ENCODE measurements at places on chromosomes 7 and 10.

DNA sequence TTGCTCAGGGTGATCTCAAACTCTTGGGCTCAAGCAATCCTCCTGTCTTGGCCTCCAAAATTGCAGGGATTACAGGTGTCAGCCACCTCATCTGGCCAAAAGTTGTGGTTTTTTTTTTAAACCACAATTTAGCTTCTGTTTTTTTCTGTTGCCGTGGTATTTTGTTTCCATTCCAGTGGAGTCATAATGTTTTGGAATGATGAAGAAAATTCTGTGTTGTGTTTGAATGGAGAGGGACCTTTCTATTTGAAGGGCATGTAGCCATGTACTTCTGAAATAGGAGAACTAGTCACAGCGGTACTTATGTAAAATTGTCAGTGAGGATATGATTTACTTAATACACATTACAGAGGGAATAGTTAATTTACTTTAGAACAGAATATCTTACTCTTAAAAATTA, 201.3 kb downstream of the ARL4A start:
- no peak for DNase-seq

GRCh38 chr10:7260912-7261311, 149.9 kb downstream of the SFMBT2 start:
- no peak for DNase-seq

DNA sequence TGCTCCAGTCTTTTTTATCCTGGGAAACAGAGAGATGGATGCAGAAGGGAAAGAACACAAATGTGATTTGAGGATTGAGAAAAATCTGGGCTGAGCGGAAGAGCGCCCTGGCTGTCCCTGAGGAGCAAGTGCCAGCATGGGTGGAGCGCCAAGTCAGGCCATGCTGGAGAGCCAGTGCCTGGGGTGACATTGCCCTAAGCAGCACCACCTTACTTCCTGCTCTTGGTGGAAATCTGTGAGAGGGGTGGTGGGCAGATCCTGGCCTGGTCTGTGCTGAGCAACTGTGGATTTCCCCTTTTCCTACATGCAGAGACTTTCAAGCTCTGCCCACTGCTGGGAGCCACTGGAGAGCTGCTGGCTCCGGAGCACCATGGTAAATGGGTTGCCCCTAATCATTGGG, 36.9 kb downstream of the DDIT4 start:
- DNase-seq: no peak

DNA sequence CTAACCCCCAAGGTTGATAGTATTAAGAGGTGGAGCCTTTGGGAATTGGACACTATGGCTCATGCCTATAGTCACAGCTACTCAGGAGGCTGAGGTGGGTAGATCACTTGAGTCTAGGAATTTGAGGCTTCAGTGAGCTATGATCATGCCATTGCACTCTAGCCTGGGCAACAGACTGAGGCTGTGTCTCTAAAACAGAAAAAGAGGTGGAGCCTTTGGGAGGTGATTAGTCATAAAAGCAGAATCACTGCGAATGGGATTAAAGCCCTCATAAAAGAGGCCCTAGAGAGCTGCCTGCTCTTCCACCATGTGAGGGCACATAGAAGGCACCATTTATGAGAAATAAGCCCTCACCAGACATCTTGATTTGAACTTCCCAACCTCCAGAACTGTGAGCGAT, 81.9 kb downstream of the SKAP2 start:
- DNase-seq: no peak

DNA sequence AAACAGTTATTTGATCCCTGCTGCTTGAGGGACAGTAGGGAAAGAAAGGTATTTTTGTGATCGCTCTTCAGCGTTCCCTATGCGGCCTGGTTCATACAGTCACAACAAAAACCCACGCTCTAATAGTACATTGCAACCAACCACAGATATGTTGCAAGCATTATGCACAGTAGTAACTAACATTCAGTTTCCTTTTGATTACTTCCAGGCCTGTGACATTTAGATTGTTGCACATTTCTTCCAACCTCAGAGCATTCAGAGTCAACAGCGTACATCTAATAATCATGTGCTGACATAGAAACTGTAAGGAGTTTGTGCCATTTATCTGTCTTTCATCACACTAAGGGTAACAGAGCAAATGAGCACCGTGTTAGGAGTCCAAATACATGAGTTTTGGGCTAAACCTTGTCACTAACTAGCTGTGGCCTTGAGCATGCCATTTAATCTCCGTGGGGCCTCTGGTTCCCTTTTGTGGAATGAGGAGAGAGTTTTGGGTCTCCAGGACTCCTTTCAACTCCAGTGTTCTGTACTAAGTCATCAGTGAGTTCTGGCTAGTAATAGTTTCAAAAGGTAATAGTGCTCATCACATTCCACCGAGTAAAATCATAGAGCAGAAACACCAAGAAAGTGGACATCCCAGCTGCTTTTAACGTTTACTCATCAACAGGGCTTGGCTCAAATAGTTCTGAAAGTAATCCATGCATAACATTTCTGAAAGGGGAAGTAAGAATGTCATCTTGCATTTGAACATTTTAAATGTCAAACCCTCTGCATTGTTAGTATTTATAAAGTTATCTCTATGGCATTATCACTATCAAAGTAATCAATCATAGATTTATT, 99.0 kb upstream of the FZD1 start:
- no peak for DNase-seq

- DNase-seq: no peak
Observed at GRCh38 chr7:142500366-142500765, 242.5 kb upstream of the PRSS58 start.

DNA sequence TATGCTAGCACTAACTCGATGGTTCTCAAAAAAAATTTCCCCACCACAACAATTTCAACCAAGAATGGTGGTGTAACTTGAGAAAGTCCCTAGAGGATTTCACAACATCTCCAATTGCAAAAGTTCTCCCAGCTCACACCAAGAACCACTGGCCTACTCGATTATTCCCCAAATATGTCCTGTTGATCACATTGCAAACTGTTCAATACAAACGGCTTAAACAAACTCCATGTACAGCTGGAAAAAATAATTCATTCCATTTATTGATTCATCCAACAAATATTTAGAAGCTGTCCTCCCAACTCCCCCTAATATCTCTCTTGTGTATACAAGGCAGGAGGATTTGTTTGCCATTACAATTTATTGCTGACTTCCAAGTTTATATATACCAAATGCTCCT, 19.1 kb downstream of the TMEM176B start:
- no peak for DNase-seq

DNA sequence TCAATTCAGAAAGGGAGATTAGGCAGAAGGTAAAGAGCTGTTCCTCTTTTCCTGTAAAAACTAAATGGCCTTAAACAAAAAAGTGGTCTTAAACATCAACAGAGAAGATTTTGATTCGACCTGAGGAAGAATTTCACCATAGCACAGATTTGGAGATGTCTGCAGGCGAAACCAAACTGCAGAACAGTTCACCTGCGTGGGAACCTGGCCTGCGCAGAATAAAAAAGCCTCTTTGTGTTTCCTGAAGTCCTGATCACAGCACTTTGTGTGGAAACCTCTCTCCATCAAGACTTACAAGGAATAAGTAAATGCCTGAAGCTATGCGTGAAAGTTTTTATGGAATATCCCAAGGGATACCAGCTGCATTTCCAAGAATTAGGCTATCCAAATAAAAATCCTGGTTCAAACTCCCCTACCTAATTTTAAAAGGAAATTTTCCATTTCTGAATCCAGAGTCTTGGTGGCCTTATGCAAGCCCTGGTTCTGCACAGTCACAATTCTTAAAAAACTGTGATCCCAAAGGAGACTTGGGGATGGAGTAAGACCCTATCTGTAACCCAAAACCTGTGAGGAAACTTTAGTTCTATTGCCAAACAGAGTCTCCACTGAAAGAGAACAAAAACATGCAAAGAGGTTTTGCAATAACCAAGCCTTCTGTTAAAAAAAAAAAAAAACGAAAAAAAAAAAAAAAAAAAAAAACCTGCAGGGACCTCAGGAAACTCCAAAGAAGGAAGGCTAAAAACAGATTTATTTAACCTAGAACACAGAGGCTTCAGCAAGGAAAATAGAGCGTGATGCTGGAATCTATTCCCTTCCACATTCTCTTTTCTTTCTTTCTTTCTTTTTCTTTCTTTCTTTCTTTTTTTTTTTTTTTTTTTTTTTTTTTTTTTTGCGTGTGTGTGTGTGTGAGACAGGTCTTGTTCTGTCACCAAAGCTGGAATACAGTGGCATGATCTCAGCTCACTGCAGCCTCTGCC, 10.4 kb downstream of the CALML3 start:
- DNase-seq: no peak

GRCh38 chr10:98265403-98266378, 2.3 kb downstream of the LOXL4 start:
- no peak for DNase-seq

DNA sequence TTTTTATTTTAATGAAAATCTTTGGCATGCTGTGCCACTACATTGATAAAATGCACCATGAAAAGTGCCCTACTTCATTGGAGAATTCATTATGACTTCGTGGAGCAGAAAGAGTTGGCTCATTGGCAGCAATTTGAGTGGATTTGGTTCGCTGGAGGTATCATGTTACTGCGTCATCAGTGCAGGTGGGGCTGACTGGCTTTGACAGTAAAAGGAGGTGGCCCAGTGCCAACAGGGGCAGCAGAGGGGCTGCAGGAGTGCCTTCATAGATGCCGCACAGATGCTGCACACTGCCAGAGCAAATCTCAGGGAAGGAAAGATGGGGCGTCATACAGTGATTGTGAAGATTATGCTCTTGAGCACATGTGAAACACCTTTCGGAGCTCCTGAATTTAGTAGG, 22.2 kb downstream of the FZD1 start:
- no peak for DNase-seq

- DNase-seq: no peak
Observed at GRCh38 chr10:27660711-27661110, 84.9 kb downstream of the MKX start.

DNA sequence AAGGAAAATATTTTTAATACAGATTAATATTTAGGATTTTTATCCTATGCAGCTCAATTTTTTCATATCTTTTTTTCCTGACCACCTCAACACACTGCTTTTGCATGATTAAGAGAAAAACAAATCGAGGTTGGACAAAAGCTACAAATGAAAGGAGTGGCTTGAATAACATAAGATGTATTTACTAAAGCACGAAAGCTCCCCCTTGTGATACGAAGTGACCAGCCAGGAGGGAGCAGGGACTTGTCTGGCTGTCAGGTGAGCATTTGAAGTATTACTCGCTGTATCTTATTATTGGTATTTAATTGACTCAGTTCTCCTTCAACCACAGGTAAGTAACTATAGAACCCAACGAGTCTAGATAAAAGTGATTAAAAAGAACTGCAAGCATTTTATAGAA, 265.2 kb upstream of the PHF14 start:
- DNase-seq: no peak

DNA sequence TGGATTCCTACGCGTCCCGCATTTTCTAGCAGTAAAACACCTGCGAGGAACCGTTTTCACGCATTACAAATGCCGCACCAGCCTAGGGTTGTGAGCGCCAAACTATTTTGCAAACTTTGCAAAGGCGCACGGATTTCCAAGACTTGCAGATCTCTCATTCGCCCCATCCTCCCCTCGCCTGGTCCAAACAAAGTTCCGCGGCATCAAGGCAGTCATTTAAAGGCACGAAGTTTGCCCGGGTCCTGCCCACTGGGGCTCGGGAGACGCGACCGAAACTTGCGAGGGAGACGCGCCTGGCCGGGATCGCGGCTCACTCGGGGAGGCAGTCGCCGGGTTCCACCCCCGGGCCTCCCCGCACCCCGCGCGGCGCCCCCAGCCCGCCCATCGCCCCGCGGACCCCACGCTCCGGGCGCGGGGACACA, 613 bp downstream of the USP6NL start:
- no peak for DNase-seq

- DNase-seq: no peak
Observed at GRCh38 chr10:131019696-131020095, 291.8 kb downstream of the TCERG1L start.

- no peak for DNase-seq
Observed at GRCh38 chr7:26393818-26394217, 102.2 kb downstream of the SNX10 start.

DNA sequence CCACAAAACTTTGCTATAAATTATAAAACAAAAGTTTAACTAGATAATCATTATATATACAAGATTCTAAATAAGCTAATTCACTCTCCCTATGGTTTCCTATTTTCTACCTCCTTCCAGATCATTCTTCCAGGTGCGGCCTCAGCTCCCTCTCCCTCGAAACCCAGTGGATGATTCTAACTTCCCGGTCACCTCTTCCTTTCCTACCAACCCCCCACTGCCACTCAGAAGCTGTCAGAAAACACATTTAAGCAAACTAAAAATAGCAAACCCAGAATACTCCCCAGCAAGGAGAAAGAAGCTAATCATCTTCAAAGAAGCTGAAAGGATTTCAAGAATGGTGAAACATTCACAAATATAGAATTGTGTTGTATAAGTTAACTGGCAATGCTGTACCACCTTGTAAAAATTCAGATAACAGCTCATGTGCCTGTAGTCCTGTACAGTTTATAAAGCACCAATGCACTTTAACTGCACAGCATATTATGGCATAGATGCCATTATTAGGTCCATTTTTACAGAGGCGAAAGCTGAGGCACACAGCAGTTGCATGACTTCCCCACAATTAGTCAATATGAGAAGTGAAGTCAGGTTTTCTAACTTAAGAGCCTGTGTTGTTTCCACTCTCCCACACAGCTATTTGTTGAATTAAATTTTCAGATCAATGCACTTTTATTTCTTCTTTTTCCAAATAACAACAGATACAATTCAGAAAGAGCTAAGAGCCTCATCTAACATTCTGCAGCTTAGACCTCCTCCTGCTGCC, 13.7 kb upstream of the DNTT start:
- no peak for DNase-seq

DNA sequence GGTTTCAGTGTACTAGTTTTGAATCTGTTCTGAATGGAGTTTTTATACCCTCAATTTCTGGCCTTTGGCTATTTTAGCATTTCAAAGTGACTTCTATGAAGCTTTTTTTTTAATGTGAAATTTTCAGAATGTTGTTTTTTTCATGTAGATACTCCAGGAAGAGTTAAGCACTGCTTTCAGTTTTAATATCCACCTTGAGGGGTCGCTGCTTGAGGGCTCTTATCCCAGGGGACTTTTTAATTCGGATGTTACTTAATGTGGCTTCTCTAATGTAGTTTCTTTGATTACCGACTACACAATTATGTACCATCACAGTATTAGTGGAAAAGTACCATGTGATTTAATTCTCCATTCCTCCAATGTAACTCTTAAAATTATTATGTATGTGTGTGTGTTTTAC, 5.2 kb downstream of the IFIT5 start:
- DNase-seq: no peak

DNA sequence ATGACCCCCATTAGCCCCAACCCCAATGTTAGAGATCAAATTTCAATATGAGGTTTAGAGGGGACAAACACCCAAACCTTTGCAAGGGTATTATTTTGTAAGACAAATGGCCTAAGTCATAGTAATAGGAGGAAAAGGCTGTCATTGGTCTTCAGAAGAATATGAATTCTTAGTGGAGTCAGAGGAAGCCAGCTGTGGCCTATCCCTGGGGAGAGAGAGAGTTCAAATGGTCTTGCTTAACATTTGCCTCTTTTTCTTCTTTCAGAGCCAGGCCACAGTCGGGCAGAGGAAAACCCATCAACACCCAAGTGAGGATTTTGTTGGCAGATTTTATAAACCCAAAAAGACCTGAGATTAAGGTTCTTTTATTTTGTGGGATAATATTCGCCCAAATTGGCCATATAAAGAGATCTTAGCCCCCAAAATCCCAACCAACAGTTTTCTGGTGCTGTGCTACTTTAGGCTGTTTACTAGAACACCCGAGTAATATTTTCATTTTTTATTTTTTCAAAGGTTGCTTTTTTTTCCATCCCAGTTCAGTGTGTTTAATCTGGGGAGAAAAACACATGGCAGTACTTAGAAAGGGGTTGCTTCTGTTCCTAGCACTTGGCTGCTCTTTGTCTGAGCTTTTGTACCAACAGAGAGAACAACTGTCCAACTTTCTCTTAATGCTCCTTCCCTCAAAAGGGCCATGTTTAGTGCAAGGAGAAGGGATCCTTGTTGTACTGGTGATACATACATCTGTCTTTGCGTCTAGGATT, 26.8 kb upstream of the ARMC3 start:
- no peak for DNase-seq
